Germinal center (tissue), 1 donor: ENCODE measurements at places on chromosomes 12 and 14.

GRCh38 chr14:93186956-93187355, 1.8 kb downstream of the LYSET start:
- DNase-seq = no peak

DNA sequence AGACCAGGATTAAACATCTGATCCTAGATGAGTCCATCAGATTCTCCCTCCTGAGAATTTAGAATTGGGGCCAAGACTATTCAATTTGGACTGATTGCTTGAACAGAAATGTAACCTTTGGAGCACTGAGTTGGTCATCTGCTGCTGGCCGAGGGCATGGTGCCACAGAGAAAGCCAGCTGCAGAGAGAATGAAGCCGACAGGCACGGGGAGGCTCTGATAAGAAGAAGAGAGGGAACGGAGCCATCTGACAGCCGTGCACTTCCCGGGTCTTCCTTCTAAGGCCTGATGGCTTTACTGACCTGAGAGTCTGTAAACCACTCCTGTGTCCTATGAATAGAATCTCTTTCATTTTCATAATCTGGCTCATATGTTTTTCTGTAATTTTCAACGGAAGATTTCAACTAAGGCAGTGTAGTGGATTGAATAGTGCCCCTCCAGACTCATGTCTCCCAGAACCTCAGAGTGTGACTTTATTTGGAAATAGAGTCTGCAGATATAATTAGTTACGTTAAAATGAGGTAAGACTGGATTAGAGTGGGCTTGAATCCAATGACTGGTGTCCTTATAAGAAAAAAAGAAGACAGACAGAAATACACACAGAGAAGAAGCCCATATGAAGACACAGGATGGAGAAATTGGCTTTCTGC, 39.1 kb upstream of the FRS2 start:
- DNase-seq = no peak

DNA sequence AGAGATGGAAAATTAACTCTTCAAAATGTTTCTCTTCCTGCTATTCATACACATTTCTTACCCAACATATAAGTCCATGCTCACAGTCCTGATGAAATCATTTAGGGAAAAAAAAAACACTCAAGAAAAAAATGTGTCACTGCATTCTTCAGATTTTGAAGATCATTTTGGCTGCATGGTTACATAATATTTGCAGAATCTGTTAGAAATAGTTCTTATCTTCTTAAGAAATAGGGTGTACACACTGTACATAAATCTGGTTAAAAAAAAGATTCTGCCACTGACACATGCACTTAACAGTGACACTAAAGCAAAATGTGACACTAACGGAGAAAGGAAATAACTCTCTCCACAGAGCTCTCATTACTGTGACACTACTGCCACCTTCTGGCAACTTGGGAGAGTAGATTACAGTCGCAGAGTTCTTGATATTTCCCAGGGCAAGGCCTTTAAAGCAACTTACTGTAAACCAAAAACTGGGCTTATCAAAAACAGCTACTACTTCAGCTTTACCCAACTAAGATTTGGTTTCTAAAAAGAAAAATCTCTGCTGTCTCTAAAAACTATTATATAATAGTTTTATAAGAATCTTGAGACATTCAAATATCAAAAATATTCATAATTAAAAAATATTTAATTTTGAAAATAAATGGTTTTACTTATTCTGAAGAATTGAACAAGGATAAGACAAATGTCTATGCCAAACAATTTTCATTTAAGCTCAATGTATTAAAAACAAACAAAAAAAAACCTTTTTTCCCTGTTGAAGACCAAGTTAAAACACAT, 65.0 kb downstream of the SETD3 start:
- DNase-seq = peak; percentile 72

DNA sequence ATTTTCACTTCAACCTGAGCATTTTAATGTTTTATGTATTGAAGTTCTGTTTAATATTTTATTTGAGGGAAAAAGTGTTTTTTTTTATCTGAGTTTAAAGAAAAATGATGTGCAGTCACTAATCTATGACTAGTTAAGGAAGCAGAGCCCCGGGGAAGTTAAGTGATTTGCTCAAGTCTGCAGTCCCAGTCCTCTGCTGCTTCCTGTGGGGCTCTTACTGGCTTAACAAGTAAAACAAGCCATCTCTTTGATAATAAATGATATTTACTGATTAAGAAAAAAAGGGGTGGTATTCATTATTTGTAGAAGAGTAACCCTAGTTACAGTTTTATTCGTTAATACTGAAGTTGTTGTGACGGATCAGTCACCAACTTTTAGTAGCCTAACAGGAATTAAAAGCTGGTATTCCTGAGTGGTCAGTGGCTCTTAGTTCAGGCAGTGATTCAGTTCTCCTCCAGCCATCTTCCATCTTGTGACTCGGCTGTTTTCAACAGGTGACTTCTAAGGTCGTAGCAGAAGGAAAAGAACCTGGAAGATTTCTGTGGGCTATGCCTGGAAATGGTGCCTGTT, 21.7 kb downstream of the BICDL1 start:
- no peak for DNase-seq

DNA sequence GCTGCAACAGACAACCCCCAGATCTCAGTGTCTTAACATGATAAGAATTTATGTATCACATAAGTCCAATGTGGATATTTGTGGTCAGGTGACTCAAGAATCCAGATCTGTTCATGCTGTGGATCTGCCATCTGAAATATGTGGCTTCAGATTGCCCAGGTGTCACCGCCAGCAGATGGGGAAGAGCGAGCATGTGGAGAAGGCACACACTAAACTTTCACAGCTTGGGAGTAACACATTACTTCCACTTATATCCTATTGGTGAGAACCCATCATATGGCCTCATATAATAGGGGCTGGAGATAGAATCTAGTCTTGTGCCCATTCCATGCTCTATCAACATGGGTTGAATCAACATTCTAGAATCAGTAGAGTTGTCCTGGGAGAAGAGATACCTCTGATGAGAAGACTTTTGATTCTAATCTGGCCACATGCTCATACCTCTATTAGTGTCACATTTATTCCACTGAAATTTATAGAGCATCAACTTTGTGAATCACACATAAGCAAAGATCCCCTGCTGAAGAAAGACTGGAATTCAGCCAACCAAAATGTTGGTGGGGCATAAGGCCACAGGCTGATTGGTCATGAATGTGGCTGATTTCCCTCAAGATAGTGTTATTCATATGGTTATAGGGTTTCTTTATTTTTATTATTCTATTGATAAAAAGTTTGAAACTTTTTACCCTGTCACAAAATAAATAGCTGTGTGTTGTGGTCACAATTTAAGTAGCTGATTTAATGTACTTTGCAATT, 6.0 kb upstream of the CALCOCO1 start:
- DNase-seq = no peak

DNA sequence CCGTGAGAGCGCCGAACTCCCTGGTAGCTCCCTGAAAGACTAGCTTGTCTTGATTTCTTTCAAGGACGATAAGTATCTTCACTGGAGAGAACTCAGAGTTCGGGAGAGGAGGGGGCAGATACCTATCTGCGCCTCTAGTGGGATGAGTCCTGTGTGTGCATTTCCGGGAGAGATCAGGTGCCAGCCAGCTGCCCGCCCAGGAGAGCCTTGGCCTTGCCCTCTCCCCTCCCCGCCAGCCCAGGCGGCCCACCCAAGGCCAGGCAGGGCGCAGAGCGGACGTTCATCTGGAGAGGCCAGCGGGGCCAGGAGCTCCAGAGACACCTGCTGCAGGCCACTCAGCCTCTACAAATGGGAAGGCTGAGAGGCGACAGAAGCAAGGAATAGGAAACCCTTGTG, 1.0 kb downstream of the CD9 start:
- DNase-seq = no peak

DNA sequence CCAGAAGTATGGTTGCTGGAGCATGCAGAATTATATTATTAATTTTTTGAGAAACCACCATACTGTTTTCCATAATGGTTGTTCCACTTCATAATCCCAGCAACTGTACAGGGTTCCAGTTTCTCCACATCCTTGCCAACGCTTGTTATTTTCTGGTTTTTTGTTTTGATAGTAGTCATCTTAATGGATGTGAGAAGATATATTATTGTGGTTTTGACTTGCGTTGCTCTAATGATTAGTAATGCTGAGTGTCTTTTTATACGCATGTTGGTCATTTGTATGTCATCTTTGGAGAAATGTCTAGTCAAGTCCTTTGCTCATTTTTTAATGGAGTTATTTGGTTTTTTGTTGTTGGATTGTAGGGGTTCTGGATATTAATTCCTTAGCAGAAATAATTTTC, 58.1 kb downstream of the DAAM1 start:
- no peak for DNase-seq

DNA sequence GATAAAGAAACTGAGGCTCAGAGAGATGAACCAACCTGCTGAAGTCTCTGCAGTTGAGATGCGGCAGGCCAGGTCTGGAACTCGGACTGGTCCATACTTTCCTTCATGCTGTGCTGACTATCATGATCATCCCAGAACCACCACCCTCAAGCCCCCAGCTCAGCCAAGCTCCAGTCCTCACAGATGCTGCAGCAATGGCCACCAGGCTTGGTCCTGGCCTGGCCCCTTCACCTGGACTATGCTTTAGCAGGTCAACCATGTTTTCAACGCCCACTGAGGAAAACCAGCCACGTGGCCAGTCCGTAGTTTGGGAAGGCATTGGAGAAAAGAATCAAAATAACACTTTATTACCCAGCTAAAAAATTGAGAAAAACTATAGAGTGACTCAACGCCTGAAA, 1.4 kb downstream of the GPR68 start:
- DNase-seq = no peak

DNA sequence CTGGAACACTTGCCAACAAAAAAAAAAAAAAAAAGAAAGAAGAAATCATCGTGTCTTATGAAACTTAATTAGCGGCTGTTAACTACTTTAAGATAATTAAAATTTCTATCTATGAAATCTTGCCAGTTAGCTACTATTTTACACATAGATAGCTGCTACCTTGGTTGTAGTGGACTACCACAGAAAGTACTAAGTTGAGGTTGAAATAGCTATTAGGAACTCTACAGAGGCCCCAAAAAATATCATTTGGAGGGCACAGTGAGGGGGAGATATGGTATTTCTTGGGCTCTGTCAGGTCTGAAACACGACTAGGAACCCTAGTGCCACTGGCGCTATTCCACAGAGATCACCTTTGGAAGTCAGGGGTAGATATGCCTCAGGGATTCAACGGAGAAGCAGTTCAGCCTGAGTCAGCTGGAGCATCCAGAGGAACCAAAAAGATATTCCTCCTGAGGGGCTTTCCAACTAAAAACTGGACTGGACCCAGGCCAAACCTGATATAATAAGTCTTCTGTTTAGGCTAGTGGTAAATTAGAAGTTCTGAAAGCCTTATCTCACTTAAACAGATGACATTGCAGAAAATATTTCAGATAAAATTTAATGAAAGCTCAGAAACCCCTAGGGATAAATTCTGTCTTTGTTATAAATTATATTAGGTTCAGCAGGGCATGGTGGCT, 126.1 kb downstream of the EPS8 start:
- no peak for DNase-seq

DNA sequence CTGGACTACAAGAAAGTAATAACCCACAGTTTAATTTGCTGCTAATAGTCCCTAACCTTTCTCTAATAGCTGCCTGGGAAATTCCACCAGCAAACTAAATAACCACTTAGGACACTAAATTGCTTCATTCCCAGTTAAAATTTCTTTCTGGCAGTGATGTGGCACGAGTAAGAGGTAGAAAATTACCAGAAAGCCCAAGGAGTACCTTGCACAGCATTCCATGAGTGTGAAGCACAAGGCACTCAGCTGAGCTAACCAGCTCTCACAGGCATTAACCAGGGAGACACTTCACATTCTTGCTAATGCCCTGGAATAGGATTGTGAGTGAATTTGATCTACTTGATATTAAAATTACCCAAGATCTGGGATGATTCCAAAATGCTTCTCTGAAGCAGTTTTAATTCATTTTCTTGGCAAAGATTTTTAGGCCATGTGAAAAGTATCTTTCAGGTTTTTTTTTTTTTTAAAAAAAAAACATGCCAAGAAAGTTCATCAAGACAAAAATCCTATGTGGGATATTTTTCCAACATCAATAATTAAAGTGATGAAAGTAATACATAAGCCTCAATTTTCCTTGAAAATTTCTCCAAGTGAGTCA, 29.5 kb downstream of the TSPAN8 start:
- DNase-seq = no peak

DNA sequence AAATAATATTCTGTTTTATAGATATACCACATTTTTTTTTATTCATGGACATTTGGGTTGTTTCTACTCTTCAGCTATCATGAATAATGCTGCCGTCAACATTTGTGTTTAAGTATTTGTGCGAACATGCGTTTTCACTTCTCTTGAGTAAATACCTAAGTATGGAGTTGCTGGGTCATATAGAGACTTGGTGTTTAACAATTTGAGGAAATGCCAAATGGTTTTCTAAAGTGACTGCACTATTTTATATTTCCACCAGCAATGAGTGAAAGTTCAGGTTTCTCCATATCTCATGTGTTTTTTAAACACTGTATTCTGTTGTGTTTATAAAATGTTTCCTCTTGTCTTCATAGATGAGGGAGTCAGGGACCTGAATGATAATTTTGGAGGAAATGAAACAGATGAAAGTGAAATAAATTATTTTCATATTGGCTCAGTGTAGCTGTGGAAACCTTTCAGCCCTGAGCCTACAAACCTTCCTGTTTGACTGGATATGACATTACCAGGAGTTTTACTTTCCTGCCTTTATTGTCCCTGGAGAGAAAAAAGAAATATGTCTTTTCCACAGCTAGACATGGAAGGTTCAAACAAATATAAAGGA, 26.3 kb downstream of the DAAM1 start:
- DNase-seq = no peak

GRCh38 chr12:47095446-47096236, 15.9 kb upstream of the AMIGO2 start:
- no peak for DNase-seq

GRCh38 chr14:64727551-64728071, 23.4 kb downstream of the PLEKHG3 start:
- no peak for DNase-seq

DNA sequence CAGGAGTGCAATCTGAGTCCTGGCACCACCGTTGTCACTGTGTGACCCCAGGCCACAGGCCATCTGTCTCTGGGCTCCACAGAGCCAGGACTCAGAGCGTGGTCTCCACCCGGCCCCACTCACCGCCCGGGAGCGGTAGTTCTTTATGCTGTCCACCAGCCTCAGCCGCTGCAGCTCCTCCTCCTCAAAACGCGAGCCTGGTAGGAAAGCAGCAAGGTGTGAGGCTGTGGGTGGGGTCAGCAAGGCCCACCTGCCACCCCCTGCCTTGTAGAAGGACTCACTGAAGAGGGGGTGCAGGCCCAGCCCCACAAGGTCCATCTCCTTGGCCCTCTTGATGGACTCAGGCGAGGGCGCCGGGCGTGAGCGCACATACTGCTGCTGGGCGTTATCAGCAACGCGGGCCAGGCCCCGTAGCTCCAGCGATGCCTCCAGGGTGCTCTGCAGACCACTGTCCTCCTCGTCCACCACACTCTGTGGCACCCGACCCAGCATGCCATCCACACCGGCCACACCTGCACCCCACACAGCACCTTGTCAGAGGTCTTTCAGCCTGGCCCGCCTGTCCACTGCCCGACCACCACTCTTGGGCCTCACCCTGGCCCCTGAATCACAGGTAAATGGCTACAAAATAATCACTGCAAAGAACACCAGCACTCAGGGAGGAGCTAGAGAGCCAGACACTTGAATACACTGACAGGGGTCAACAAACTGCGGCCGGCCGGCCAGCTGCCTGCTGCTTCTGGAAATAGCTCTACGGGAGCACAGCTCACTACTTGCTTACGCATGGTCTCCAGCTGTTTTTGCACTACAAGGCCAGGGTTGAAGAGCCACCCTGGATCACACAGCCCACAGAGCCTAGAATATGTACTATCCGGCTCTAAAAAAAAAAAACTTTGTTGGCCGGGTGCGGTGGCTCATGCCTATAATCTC, 16.3 kb downstream of the CFAP73 start:
- DNase-seq = no peak
